NK-92 treated with Interleukin-12 subunit alpha and Interleukin-12 subunit beta, amount 100 ng/mL, for 24 hours (cell line): ENCODE measurements at places on chromosomes 1 and 21.

- DNase-seq = no peak
Observed at GRCh38 chr1:218948446-218948845, 225.2 kb upstream of the LYPLAL1 start.

DNA sequence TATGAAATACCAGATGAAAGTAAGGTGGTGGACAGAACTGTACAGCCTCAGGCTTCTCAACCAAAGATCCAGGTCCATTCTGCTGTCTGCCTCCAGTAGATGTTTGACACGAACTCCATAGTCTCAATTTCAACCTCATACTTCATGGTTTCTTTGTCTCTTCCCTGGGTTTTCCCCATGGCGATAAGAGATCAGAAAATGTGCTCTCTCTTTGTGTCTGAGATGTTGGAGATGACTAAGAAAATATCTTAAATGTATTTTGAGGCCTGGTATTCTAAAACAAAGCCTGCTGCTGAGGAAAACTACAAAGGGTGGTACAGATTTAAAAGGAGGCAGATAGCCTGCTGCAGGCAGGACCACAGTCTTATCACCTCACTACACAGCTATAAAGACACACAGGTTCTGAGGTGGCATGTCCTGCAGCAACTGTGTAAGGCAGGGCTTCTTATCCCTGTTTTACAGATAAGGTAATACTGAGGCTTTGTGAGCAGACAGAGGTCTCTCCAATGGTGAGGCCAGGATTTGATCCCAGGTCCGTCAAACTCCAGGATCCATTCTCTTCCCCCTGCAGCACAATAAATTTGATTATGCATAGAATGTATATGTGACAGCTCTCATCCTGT lies 40.0 kb upstream of the CACNA1E start:
- no peak for DNase-seq

DNA sequence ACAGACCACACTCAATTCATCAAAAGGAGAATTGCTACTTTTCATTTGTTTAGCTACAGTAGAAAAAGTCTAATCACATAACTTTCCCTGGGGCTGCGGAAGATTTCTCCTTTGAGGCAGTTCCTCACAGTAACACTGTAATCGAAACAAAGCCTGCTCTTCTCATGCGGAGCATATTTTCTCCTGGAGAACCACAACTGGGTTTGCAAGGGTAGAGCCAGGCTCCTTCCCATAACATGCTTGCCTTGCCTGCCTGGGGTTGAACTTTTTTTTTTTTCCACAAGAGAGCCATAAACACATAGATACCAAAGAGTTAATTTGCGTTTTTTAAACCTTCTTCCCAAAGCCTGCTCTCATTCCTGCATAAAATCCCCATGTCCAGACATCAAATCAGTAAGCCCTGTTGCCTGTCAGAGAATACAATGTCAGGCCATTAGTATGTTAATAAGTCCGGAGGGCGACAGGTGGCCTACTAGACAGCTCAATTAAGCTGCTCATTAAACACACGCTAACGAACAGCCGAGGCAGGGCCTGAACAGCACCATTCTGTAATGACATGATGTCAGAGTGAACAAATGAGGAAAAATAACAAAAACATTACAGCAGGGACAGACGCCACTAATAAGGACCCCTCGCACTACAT lies 107.1 kb upstream of the OLIG2 start:
- no peak for DNase-seq

DNA sequence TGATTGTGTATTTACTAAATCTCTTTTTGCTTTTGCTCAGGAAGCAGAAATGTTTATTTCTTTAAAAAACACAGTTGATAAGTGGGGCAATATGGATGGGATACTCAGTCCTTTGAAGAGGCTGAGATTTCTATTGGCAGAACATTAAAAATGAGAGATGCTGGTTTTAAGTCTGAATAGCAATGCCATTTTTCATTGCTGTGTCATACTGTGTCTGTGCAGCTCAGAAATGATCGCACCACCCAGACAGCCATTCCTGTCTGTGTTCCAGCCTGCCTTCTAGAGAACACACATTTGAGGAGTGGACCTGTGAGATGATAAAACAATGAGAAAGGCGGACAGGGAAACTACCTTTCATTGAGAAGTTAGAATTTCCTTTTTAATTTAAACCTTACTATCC lies 231.2 kb upstream of the USP24 start:
- DNase-seq = no peak

DNA sequence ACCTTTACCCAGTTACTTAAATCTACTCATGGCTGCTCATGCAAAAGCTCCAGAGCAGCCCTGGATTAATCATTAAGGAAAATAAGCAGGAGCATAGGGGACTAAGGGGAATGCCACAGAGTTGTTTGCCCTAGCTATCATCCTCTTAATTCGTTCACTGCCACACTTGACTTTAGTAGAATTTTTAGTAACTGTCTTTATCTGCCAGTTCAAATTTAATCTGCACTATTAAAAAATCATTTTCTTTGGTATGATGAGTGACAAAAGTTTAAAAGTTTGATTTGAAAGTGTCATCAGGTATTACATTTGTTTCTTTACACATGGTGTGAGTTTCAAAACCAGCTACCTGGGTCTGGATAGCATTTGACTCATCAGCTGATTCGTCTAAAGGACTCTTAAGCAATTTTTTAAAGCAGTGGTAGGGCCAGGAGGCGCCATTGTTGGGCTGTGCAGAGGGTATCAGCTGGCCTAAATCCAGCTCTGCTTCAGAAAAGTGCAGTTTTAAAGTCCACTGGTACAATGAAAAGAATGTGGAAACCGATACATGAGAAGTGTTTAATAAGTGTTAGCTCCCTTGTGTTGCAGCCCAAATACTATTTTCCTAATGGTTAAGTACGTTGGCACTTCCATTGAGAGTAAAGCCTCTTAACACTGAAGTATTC lies 69.9 kb upstream of the DR1 start:
- DNase-seq = no peak

GRCh38 chr21:29287383-29287782 lies 11.3 kb upstream of the BACH1 start:
- DNase-seq = no peak

DNA sequence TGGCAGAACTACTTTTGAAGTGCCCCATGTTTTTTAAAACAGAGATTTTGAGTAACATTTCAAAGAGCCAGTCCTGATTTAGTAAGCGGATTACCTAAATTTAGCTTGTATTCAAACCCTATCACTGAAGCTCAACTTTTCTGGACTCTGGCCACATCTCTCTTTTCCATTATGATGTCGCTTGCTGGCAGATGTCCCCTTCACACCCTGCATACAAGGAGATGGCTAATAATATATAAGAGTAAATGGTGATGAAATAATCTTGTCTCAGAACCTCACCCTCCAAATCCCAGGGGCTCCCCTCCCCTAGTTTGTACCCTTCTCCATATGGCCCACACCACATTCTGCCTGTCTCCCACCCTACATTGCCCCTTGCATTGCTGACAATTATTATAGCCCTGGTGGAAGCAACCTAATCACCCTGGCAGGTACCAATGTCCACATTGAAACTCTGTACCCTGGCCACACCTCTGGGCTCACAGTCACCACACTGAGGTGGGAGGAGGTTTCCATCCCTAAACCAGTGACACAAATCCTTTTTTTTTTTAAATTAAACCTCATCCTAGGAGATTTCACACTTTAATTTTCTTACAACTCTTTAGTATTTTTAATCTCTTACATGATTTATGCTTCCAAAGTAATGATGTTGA lies 106.0 kb upstream of the SYT6 start:
- no peak for DNase-seq

DNA sequence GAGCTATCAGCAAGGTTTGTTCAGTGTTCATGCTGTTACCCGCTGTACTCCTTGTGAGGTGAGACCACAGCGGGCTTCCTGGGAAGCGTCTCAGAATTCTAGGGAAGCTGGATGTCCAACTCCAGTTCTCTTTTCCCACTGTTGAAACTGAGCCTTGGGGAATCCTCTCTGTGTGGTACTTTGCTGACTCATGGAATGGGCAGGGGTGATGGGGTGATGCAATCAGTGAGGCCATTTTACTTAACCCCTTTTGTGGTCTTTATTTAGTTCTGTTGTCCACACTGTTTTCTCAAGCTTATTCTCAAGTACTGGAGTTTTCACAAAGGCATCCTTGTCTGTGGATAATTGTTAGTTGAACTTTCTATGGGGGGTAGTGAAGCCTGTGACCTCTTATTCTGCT lies 42.6 kb downstream of the ACKR1 start:
- no peak for DNase-seq

GRCh38 chr21:41957991-41958766 lies 4.4 kb upstream of the C2CD2 start:
- no peak for DNase-seq

- no peak for DNase-seq
Observed at GRCh38 chr1:218895064-218895587, 278.6 kb upstream of the LYPLAL1 start.

DNA sequence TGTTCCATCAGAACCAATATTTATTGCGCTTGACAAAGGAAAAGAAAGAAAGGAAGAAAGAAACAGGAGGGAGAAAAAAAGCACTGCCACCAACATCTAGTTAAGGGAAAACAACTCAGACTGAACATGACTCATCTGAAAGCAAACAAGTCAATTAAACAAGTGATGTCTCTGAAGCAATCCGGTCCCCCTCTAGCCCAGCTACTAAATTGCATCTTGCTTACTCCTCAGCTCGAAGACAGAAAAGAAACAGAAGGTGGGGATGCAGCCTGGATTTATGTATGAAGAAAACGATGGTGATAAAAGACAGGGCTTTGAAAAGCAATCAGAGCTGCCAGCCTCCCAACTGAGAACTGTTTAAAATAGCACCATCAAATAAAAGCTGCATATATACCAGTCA lies 188.2 kb downstream of the OMA1 start:
- DNase-seq = no peak

DNA sequence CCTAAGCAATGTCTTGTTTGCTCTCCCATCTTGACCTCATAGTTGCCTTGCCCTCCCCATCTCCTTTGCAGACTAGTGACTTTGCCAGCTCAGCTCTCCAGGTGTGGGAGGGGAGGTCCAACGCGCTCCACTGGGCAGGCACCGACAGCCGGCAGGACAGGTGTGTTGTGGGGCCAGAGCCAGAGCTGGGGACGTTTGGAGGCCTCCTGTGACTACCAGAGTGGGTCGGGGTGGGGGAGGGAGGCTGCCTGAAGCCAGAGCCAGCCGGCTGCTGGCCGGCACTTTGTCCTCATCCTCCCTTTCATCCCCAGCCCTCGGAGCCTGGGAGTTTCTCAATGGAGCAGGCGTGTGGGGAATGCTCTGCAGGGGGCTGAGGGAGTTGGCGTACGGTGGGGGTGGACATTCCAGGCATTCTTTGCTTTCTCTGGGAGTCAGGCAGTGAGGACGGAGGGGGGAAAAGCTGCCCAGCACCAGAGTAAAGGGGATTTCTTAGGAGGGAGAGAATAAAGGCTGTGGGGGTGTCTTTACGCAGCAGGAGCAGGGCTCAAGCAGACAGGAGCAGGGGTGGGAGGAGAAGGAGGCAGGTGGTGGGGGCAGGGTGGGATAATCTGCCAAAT lies 20.2 kb downstream of the NUAK2 start:
- DNase-seq = no peak

GRCh38 chr21:38987633-38988508 lies 182.1 kb downstream of the ETS2 start:
- DNase-seq = no peak

DNA sequence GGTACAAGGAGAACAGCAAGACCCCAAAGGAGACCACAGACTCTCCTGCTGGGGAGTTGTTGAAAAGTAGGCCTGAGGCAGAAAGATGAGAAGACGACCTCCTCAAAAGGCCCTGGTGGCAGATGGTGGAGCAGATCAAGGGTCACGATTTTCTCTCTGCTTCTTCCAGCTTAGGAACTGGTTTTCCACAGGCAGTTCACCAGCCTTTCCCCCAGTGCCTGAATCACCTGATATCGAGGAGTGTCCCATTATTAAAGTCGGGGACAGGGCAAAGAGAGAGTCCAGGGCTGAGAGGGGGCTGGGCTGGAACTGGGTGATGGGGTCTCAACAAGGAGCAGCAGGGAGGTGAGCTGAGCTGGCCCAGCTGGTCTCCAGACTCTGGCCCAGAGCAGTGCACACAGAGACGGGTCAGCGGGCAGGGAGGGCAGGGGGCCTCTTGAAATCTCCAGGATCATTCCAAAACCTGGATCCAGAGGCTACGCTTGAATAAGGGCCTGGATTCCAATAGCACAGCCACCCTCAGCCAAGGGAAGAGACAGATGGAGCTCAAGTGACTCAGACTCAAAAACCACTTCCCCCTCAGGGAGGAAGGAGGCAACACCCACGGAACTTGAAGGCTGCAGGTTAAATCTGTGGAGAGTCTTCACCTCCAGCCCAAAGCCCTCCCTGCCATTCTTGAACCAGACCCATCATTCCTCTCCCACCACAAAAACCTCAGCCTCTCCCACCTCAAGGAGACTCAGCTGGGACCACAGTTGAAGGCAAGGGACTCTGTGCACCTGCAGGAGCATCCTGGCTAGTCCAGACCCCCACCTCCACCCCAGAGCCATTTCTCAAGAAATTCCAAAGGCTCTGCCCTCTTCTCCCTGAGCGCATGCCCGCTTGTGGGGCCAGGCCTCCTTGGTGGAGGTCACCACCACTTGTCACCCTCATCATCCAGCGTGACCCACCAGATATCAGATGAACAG lies at the start of gene S100A5:
S100A5 (minus strand) TSS at position 541 of the 968 bp plus-strand sequence. CDS start 743 bp downstream, outside the sequence.
- peak; percentile 21 for DNase-seq

- no peak for DNase-seq
Observed at GRCh38 chr1:201103666-201104065, 8.6 kb downstream of the CACNA1S start.

DNA sequence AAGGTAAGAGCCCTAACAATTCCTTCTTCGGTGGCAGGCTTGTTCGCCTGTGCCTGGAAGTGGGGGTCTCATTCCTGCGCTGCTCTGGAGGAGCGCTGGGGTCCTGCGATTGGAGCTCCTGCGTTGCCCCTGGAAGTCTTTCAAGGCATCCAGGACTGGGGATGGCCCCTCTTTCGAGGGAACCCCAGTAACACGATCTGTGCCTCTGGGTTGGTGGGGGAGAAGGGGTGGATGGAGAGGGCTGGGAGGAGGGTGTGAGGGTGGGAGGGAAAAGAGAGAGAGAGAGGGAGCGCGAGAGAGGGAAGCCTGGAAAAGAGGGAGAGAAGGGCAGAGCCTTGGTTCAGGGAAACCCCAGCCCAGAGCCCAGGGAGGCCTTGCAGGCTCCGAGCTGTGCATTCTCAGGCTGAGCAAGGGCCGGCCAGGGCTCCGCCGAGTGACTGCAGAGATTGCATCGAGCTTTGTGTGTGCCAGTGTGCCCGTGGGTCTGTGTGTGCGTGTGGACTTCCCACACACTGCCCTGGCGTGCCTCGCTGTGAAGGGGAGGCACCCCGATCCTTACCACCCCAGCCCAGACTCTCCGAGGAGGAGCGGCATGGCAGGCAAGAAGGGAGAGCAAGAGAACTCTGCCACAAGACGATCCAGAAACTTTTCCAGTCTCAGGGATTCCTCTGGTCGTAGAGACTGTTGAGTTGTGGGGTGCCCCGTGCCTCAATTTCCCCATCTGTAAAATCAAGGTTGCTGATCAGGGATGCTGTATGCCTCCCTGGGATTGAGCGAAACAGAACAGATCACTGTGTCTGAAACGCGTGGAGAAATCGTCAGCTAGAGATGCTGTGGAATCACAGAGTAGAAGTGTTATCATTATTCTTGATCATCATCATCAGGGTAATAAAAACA lies 619 bp downstream of the BCL9 start:
- DNase-seq = no peak

GRCh38 chr1:223031733-223032601 lies 111.1 kb downstream of the TLR5 start:
- DNase-seq = no peak
